ENCODE measurements at places on chromosomes 2 and 18. TPM values are rescaled to one million over a fixed set of nuclear protein-coding genes. Genes with fewer than 3 reads are reported as not detected.
A peak's percentile ranks its signal among the peaks of the same experiment; 100 is the strongest.

DNA sequence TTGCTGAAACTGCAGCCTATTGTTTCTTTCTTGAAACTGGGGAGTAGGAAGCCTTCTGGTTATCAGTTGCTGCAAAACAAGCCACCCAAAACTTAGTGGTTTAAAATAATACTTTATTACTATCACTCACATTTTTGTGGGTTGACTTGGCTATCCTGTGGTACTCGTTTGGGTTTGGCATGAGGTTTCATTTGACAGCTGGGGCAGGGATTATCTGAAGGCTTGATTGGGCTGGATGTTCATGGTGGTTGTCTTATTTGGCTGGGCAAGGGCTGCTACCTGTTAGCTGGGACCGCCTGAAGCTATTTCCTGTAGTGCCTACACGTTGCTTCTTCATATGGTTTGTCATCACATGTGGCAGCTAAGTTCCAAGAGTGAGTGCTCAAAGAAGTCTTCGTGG, 122.3 kb downstream of the PLCL1 start:
- no peak for DNase-seq

DNA sequence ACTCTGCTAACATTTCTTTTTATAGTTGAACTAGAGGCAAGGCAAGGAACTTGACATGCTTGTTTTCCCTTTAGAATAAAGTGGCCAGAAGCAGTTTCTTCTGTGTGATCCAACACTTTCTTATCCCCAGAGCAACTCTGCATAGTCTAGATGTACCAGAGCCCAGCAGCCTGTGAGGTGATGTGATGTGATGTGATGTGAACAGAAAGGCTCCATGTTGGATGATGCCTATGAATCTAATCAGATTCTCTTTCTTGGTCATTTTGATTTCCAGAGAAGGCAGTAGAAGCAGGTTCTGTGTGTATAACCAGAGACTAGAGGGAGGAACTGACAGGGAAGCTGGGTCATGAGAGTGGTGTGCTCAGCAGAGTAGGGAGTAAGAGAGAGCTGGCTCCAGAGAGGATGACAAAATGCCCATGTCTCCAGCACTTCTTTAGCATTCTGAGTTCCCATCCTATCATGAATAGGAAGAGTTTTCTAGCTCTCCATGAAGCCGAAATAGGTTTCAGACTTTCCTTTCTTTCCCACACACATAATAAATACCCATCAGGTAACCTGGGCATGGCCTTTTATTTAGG, 31.0 kb upstream of the PTH2R start:
- DNase-seq, result no peak

DNA sequence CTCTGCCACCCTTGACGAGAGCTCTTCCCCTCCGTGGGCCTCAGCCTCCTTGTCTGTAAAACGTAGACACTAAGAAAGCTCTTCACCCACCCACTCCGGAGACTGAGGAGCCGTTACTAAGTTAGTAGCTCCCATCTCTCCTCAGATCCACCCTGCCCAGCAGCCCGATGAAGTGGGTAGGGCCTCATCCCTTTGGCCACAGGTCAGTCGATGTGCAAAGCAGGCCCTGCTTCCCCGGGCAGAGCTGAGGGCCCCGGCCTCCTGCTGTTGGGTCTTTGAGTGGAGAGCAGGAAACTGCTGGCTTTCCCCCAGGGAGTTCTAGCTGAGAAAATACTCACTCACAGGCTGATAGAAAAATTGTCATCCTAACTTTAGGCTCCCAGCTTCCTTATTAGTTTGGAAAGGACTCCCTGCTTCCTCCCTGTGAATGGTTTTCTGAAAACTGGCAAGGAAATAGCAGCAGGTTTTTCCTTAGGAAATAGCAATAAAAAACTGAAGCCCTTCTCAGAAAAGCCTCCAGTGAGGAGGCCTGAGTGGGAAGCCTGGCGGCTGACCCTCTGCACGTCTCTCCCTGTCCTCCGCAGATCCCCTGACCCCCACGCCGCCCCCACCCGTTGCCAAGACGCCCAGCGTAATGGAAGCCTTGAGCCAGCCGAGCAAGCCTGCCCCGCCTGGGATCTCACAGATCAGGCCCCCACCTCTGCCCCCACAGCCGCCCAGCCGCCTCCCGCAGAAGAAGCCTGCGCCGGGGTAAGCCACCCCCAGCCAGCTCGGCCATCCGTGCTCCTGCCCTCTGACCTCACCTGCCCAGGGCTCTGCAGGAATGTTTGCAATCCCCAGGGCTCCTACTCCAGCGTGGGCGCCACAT, 30.2 kb downstream of the ITGB1BP1 start:
- DNase-seq, result peak; percentile 22

Gene LINC00305
- total RNA-seq, result not detected

DNA sequence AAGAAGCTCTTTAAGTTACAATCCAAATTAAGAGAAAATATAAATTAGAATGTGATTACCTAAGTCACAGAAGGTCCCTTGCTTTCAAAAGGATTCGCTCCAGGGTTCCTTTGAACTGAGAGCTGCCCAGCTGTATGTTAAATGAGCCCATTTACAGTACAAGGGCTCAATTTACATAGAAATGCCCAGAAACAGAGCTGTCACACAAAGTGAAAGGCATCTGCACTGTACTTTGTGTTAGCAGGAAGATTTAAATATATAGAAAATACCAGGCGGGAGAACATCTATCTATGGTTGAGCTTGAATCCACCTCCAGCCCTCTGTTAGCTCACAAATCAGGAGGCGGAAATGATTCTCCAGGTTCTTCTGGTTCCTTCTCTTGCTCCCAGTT, 272.9 kb downstream of the PAX3 start:
- no peak for DNase-seq

DNA sequence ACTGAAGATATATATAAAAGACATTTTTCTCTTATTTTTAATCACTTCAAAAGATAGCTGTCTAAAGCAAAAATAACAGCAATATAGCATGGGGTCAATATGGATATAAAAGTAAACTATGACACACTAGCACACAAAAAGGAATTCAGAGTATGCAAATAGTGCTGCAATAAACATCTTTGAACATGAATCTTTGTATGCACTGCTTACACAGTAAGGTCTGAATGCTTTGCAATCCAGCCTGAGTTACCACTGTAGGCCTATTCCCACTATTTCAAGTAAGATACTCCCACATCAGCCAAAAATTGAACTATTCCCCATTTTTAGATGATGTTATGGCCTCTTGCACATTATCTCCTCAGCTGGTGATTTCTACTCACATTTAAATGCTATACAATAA, 27.4 kb upstream of the ERCC3 start:
- DNase-seq, result peak; percentile 38

- DNase-seq, result peak; percentile 93
These were observed 1.8 kb upstream of the NFATC1 start for GRCh38 chr18:79393635-79394533.

Gene PDCD1
- total RNA-seq, result not detected

Gene IFIH1
- total RNA-seq, result 3.9 TPM

DNA sequence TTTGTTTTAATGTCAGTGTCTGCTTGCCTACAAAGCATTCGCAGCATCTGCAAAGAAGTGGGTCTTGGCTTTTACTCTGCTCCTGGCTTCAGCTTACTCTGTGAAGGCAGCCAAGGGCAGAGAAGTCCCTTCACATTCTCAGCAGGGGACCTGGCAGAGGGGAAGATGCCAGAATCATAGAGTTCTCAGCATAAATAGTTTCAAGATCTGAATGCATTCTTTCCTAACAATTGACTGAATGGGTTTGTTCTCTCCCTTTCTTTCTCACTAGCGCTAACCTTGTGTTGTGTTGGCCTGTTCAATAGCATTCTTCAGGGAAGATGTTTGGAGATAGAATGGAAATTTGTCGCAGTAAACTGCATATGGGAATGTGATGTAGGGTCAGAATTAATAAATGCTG, 106.9 kb downstream of the FARSB start:
- DNase-seq, result no peak

- DNase-seq, result peak; percentile 41
These were observed 29.6 kb downstream of the CSRNP3 start for GRCh38 chr2:165499131-165499530.

DNA sequence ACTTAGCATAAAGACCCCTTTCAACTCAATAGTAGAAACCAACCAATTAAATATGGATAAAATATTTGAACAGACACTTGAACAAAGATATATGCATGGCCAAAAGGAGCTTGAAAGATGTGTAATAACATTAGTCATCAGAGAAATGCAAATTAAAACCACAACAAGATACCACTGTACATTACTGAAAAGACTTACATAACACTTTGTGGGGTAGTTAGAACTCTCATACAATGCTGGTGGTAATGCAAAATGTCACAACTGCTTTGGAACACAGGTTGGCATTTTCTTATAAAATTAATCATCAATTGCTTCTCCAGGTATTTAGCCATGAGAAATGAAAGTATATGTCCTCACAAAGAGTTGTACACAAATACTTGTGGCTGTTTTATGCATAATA, 60.7 kb downstream of the TTC27 start:
- peak; percentile 58 for DNase-seq

GRCh38 chr2:239307221-239307569, 93.6 kb downstream of the HDAC4 start:
- DNase-seq, result no peak

GRCh38 chr2:215423928-215424540, 11.8 kb downstream of the FN1 start:
- DNase-seq, result peak; percentile 25

GRCh38 chr2:23918837-23919489, 8.0 kb downstream of the ATAD2B start:
- DNase-seq, result no peak

Gene CDKL4
- total RNA-seq, result 4.3 TPM

Gene WBP1
- 45.4 TPM for total RNA-seq

DNA sequence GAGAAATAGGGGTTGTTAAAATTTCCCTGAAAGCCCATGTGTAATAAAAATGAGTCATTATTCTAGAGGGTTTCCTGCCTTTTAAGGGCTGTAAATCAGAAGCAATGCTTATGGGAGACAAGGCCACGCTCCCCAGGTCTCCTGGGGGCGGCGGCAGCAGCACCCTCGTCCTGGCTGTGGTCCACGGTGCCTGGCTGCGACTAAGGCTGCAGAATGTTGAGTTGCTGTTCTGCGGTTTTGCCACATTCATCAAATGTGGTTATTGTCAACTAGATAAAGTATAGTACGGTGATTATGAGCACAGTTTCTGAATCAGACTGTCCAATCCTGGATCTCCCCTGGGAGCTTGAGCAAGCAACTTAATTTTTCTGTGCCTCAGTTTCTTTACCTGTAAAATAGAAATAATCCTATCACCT, 11.9 kb upstream of the AGFG1 start:
- DNase-seq, result peak; percentile 87

Gene NT5DC4
- not detected for total RNA-seq

- peak; percentile 78 for DNase-seq
These were observed 105.6 kb downstream of the TTC32 start for GRCh38 chr2:19796035-19796695.

Gene HADHB
- total RNA-seq, result 106 TPM

DNA sequence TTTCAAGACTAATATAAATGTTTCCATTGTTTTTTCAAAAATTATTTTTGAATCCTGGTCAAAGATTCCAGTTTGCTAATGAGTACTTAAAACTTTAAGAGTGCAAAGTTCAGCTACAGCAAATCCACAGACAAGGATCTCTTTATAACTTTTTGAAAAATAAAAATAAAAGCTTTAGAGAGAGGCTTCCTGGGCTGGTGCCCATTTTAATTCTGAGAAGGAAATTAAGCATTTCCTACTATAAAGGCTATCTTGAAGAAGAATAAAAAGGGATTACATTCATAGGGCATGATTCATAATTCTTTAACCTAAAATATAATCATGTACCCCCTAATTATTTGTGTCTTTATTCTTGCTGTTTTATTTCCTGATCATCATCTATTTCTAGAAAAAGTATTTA, 38.2 kb downstream of the DNAJC10 start:
- DNase-seq, result no peak

Gene PPP4R1
- 136 TPM for total RNA-seq

Gene SF3B6
- 112 TPM for total RNA-seq

DNA sequence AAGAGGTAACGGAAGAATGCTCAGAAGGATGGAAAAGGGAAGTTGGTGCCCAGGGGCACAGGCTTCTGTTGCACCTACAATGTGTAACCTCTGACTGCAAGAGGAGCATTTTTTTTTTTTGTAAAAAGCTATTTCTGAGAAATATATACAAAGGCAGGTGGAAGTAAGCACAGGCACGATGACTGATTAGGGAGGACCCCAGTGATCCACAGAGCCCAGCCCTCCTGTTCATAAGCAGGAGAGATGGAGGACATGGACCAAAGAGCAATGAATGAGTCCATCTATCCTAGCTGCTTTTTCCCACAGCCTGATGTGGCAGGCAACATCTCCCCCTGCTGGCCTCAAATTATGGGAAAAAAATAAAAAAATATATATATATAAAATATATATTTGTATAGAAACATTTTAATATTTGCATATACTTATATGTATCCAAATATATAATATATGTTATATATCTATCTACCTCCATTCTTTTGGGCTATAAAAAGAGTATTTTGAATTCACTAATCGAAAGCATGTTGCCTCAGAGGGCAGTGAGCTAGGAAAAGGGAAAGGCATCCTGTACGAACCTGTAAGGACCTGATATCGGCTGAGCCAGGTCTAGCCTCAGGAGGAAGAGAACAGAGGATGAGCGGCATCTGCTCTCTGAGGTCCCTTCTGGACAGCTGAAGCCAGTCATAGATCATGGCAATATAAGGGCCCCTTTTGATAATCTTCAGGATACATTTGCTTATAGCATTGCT, 166.0 kb upstream of the STK17B start:
- peak; percentile 55 for DNase-seq

DNA sequence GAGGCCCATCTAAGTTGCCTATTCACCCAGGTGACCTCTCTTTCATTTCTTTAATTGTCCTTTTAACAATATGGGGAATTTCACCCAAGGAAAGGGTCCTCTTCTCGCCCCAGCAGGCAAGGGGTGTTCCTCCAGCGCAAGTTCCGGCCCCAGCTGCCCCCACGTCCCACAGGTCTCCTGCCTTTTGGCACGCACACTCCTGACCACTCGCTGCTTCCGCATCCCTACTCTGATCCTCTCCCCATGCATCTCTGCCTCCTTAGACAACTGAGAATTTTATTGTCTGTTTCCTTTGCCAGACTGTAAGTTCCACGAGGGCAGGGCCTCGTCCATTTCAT, 684 bp upstream of the ARPC2 start:
- peak; percentile 53 for DNase-seq

DNA sequence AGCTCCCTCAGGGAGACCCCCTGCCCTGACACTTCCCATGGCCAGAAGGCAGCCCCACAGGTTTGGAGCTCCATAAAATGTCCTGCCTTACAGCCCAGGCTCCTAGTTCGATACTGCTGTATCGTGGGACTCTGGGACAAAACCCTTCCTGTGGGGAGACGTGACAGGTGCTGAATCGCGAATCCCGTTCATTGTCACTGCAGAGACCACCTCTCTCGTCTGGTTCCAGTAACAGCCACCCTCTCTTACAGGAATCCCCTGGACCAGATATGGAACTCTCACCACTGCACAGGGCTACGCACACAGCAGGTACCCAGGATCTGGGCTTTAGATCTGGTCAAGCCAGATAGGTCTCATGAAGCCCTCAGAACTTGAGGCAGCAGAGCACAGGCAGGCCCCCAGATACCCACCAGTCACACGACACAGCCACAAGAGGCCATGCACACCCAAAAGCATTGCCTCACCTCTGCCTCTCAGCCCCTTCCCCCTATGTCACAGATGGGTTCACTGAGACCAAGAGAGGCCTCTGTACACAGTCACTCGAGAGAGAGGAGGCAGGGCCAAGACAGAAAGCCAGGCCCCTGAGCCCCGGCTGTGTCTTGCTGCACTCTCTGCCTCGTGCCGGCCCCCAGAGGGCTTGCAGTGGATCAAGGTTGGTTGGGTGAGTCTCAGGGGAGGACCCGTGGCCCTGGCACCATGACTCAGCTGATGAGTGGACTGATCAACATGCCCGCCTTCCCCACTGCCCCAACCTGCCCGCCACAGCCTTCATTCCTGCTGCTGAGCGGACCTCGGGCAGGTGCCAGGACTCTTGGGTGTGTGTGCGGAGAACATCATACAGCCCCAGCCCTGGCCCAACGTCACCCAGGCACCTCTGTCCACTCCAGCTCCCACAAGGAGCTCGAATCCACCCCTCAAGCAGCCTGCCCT, 7.6 kb downstream of the SDC1 start:
- DNase-seq, result no peak

Measured in fibroblast of villous mesenchyme (primary cell).